ENCODE measurements at places on chromosomes 1 and 21.

DNA sequence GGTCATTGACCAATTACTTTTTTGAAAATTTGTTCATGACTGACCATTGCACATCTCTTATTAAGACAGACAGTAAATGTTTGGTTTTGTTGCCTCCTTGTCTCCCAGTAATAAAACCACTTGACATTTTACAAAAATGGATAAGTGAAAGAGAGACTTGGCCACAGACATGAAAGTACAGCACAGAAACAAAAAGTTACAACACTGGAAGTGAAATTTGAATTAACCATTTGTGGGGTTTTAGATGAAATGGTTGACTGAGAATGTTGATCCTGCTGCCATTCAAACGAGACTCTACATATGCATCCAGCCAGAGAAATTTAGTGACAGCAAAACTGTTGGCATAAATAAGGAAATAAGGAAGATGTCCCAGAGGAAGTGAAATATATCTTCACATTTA, 79.3 kb upstream of the B3GALT2 start:
- DNase-seq: no peak

DNA sequence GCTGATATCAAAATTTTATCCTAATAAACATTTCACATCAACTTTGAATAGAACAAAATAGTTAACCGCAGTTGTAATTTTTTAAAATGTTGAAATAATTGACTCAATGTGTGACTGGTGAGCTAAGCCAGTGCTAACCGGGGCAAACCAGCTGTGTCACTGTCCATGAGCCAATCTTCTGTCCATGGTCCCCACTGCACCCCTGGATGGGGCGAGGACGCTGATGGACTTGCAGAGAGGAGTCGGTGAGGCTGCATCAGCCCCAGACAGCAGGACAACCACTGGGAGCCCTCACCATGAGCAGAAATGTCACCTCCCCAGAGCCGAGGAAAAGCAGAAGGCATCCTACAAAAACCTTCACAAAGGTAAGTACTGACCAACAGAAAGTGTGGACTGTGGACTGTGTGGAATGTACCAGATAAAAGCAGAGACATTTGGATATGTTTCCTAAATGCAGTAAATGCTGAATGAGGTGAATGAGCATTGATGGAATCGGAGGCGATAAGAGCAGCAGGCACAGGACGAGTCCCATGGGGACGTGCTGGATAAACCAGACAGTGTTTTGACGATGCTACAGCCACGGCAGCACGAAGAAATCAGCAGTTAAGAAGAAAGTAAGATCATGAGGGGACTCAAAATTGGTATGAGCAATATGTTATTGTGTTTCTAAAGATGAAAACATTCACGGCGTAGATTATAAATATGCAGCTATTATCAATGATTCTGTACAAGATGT, 115.0 kb upstream of the BACE2 start:
- DNase-seq: no peak

GRCh38 chr1:19357299-19357986, 45.3 kb downstream of the SLC66A1 start:
- no peak for DNase-seq

- no peak for DNase-seq
These were observed 15.3 kb upstream of the PLA2G4A start for GRCh38 chr1:186813420-186813819.

DNA sequence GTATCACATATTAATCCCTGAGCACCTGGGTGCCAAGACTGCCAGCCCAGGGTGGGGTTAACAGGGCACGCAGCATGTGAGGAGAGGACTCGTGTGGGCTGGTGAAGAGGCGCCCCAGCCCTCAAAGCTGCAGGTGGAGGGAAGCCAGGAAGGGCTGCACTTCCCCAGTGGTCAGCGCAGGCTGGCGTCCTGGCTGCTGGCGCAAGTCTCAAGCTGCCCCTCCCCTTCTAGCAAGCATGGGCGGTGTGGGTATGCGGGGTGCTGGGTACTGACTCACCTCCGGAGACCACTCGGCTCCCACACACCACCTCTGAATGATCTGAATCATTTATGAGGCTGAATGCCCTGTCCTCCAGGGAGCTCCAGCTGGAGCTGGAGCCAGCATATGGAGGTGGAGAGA, 44.0 kb downstream of the EIF2D start:
- DNase-seq: no peak

DNA sequence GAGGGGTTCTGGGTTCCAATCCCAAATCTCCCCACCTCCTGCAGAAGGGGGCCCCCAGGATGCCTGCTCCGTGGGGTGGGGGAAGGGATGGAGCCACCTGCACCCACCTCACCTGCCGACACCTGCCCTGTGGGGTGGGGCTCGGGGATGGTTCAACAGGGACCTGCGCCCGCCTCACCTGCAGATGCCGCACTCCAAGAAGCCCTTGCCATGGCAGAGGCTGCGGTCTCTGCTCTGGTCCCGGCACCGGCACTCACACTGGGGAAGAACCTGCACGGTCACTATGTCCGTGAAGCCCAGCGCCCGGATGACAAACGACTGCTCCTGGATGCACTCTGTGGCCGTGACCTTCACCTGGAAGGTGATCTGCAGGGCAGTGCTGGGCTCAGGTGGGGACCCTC, 18.1 kb upstream of the PTTG1IP start:
- no peak for DNase-seq

DNA sequence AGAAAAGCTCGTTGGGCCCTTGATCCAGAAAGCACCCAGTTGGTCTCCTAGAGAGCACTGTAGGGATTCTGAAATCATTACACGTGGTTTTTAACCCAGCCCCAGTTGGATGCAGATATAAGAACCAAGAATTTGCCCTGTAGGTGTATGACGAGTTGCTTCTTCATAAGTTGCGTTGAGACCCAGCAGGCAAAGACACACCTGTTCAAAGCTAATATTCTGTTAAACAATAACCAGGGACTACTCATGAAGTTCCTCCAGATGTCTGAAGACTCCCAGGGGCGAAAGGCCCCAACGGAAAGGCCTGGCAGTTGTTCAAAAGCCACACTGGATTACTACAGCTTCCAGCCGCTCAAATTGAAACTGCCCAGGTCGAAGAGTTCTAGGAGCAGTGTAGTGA, 88.6 kb upstream of the HNRNPU start:
- no peak for DNase-seq

- DNase-seq: no peak
These were observed 87.7 kb upstream of the ATP1B1 start for GRCh38 chr1:169018751-169019150.
